Activated naive CD4-positive, alpha-beta T cell treated with anti-CD3 and anti-CD28 coated beads for 36 hours (primary cell): ENCODE measurements at places on chromosomes 6 and 20. TPM values are rescaled to one million over a fixed set of nuclear protein-coding genes. Genes with fewer than 3 reads are reported as not detected.

Gene ID4
- not detected for total RNA-seq

Gene SNAP91
- not detected for total RNA-seq

Gene BPIFB2
- not detected for total RNA-seq

Gene TPBG
- not detected for total RNA-seq

DNA sequence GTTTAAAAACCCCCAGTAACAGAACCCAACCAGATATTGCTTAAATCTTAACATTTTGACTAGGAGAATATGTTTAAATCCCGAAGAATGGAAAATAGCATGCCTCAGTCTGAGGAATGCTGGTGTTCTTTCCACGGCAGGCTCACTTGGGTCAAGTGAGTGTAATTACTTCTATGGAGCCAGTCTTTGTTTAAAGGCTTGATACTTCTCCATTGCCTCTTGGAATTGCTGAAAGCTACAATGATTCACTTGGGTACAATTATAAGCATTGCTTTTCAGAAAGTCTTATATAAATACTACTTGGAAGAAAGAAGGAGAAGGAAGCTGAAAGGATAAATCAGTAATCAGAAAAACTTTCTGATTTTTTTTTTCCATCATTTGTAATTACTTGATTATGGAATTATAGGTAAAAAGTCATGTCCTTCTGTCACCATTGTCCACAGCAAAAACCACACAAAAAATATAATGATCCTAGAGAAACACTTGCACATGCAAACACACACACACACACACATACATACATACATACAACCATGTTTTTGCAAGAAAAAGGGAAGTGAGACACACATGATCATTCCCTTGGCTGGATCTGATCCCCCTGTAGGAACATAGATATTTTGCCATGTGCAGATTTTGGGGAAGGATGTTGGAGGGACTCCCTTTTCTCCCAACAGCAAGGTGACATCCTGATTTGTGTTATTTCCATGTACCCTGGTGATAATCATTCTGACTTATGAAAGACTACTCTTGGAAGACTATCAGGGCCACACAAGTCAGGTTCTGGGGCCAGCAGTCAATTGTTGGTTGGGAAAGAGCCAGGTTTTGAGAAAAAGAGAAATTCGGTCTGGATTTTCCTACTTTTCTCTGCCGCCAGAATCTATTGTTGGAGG lies 396.0 kb upstream of the BTBD3 start:
- no peak for DNase-seq

Gene HLA-F
- 310 TPM for total RNA-seq

Gene GCM1
- 0.10 TPM for total RNA-seq

Gene PACRG
- not detected for total RNA-seq

DNA sequence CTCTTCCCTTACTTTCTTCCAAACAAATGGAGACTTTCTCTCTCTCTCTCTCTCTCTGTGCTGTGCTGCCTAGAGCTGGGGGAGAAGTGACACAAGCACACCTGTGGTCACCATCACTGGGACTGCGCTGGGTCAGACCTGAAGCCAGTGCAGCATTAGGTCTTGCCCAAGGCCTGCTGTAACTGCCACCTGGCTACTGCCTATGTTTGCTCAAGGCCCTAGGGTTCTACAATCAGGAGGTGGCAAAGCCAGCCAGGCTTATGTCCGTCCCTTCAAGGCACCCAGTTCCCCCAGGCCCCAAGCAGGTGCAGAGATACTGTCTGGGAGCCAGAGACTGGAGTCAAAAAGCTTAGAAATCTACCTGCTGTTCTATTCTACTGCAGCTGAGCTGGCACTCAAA lies 49.4 kb upstream of the TOP1 start:
- no peak for DNase-seq

Gene DPPA5
- total RNA-seq, result not detected

Gene C6orf163
- 1.1 TPM for total RNA-seq

- no peak for DNase-seq
Observed at GRCh38 chr6:113365191-113365590, 492.0 kb upstream of the MARCKS start.

Gene AIF1
- total RNA-seq, result 129 TPM
